COLO829 (cell line): ENCODE measurements at places on chromosomes 2 and 18.

DNA sequence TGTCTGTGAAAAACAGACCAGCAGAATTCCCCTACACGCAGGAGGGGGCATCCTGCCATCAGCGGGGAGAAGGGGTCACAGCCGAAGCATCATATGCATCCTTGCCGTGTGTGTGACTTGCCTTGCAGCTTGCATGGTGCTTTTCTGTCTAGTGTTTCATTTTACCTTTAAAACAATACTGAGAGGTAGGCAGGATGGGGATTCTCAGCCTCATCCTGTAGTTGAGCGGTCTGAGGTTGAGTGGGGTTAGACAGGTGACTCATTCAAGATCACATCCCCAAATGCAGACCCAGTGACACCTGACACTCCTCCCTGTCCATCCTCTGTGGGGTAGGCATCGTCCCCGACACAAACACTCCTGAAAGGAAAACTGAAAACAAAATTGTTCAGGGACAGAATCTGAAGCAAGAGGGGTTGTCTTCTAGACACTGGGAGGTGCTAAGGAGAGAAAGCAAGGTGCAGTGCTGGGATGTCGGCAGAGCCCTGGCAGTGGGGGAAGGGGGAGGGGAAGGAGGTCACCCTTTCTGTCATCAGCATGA, 7.9 kb downstream of the ARL4C start:
- no peak for DNase-seq

DNA sequence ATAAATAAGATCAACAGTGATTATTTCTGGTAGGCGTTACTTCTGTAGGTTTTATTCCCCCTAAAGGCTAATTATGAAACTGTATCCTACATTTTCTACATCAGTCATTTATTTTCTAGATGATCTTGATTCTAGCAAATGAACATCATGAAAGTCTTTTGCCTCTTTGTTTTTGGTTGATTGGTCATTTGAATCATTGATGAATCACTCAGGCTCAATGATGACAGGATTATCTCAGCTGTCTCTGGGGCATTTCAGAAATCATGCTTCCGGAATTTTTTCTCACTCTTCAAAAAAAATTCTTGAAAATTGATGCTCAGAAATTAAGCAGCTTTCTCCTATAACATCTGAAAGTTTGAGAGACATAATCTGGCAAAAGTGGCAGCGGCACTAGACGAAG, 298.9 kb upstream of the TCF4 start:
- DNase-seq = no peak

DNA sequence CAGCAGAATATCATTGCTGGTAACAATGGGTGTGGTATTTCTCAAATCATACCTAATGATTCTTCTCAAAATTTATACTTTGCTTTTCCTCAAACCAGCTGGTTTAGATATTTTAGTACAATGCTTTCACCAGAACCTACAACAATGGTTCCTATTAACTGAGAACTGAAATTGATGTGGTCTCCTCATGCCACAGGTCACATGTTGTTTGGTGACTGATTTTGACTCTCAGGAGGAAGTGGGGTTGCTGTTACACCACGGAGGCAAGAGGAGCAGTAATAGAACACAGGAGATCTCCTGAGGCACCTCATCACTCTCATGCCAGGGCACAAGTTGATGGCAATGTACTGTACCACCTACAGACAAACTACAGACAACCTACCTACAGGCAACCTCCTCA, 3.0 kb upstream of the CEP68 start:
- no peak for DNase-seq

DNA sequence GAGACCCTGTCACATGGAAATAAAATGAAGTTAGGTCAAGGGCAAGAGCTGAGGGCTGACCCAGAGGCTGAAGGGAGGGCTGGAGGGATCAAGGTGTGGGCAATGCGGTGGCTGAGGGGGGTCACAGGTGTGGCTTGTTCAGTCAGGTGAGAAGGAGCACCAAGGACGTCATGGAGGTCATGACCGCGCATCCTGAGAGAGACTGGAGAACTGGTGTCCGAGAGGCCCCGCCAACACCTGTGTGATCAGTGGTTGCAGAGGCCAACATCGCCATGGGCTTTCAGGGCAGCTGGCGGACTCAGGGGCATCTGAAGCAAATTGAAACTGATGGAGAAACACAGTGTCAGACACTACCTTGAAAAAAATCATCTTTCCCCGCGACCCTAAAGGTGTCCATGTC, 13.0 kb downstream of the TOGARAM2 start:
- DNase-seq = no peak

GRCh38 chr2:155250800-155251199, 552.3 kb downstream of the KCNJ3 start:
- peak; percentile 18 for DNase-seq

DNA sequence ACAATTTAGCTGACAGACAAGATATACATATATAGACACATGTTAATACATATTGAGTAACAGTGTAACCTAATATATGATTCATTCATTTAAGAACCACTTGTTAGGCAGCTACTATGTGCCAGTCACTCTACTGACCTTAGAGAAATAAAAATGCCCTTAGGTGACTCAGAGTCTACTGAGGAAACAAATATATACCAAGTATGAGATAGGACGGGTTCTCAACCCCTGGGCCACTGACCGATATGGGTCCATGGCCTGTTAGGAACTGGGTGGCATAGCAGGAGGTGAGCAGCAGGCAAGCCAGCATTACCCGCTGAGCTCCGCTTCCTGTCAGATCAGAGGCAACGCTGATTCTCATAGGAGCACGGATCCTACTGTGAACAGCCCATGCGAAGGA, 14.8 kb downstream of the STRN start:
- no peak for DNase-seq

GRCh38 chr18:66495844-66496243, 108.0 kb downstream of the CDH19 start:
- DNase-seq = peak; percentile 16

GRCh38 chr2:166180951-166181812, 53.4 kb upstream of the SCN1A start:
- peak; percentile 30 for DNase-seq

- no peak for DNase-seq
Observed at GRCh38 chr2:193349642-193350041, 1154.9 kb upstream of the TMEFF2 start.

DNA sequence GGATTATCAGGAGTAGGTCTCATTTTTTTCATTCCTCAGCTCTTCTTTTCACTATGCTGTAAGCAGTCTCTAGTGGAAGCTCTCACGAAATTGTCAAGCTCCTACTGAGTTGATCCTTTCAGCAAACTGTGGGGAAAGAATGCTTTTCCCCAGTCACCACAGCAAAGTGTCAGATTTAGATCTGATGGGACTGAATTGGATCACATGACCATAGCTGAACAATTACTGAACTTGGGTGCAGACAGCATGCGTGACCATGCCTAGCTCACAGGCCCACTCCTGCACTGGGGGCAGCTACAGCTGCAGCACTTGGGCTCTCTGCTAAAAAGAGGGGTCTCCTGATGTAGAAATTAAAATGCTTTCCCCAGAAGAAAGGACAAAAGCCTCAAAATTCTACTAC, 3.1 kb downstream of the ARHGAP15 start:
- DNase-seq = no peak

DNA sequence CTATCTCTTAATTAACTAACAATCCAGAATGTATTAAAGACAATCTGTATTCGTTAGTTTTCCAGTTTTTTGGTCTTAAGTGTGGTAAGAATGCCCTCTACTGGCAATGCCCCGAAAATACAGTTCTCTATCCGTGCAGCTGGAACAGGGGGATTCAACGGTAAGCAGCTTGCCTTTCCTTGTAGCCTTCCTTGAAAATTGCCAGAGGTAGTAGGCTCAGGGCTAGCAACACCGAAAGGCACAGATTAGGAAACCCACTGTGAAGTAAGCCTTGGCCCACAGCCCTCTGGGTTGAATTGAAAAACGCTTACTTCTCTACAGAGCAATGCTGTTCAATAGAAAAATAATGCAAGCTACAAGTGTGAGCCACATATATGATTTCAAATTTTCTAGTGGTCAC, 17.1 kb upstream of the VPS4B start:
- DNase-seq = peak; percentile 50

- DNase-seq = no peak
Observed at GRCh38 chr2:28588292-28588670, 92.4 kb downstream of the PLB1 start.

- DNase-seq = no peak
Observed at GRCh38 chr2:57796527-57796926, 250.1 kb upstream of the VRK2 start.

DNA sequence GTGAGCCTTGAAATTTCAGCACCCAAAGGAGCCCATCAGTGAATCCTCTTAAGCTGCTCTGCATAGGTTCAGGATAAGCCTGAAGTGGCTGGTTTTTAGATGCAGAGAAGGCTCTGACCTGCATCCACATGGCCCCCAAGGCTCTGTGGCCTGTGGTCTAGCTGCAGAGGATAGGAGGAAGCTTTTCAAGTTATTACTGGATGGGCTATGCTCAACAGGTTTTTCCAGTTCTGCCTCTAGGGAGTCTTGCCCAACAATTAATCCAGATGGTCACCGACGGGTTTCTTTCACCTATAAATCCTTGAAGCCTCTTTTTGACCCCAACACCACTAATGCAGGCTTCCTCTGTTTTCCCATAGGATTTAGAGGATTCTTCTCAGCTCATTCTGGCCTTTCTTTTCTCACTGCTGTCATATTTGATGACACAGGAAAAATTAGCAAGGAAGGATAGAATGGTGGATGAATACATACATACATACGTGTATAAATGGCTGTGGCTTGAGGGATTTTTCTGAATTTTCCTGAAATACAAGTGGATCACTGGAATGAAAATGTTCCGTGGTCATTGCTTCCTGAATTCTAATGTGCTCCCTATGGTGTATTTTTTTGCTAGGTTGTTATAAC, 52.2 kb upstream of the BCL2L11 start:
- DNase-seq = no peak
